ENCODE measurements at places on chromosomes 2 and 18.

- DNase-seq = no peak
These were observed 385.4 kb downstream of the SOX11 start for GRCh38 chr2:6077585-6077984.

- DNase-seq = no peak
These were observed 44.9 kb downstream of the SOCS6 start for GRCh38 chr18:70333757-70334156.

DNA sequence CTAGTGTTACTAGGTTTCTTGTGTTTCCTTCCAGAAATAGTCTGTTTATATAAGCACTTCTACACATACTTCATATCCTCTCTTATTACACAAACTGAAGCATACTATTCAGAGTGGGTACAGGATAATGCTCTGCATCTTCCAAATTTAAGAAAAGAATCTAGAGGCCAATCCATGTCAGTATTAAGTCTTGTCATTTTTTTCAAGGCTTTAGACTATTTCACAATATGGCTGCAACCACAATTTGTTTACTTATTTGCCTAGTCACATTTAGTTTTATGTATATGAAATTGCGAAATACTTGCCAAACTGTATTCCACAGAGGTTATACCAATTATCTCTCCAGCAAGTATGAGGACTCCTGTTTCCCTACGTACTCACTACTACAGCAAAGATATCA, 27.9 kb downstream of the IWS1 start:
- DNase-seq = no peak

GRCh38 chr18:74546751-74547530, 12.6 kb downstream of the CNDP1 start:
- no peak for DNase-seq

DNA sequence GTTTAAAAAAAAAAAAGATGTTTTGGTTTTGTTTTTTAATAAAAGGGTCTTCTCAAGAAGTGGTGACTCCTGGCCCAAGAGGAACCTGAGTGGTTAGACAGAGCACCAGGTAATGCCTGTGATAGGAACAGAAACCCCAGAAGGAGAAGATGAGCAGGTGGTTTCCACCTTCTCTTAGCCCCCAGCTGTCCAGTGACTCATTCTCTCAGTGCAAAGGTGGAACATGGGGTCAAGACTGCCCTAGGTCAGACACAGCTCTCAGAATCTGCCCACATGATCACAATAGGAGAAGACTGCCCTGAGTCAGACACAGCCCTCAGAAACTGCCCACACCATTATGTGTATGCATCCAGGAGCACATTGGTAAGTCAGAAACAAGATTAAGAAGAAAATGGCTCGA, 61.8 kb downstream of the TBC1D8 start:
- DNase-seq = no peak

- DNase-seq = no peak
These were observed 326.9 kb downstream of the SLC4A3 start for GRCh38 chr2:219954331-219954730.

DNA sequence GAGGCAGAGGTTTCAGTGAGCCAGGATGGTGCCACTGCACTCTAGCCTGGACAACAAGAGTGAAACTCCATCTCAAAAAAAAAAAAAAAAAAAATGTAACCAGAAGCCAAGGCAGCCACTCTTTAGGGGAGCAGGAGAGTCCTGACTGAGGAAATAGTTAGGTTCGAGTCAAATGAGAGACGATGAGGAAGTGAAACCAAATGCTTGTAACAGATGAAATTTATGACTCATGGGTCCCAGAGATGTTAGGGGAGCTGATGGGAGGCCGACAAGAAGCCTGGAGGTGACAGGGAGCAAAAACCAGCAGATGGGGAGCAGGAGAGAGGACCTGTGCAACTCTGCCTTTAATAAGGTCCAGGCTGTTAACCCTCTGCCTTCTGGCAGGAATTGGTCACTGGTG, 756.1 kb upstream of the DDX18 start:
- DNase-seq = no peak
